Caco-2 (cell line): ENCODE measurements at places on chromosomes 7 and 10.

GRCh38 chr7:155467846-155468784 lies 10.2 kb downstream of the EN2 start:
- DNase-seq, result no peak

- DNase-seq, result peak; percentile 5
These were observed 161.6 kb upstream of the KMT2E start for GRCh38 chr7:104852386-104852785.

DNA sequence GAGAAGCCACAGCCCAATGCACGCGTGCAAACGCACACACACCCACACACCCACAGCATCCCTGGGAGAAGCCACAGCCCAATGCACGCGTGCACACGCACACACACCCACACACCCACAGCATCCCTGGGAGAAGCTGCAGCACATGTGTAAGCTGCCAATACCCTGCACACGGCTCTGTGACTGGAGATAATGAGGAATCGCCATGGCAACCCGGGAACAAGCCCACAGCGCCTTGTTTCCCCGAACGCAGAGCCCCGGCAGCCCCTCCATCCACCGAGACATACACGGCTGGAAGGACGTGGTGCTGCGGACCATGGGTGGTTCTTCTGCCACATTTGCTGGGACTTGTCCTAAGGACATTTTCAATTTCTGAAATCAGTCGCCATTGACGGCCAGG lies 221.3 kb downstream of the PTPRN2 start:
- no peak for DNase-seq

- no peak for DNase-seq
These were observed 61.2 kb upstream of the INPP5A start for GRCh38 chr10:132476146-132477065.

DNA sequence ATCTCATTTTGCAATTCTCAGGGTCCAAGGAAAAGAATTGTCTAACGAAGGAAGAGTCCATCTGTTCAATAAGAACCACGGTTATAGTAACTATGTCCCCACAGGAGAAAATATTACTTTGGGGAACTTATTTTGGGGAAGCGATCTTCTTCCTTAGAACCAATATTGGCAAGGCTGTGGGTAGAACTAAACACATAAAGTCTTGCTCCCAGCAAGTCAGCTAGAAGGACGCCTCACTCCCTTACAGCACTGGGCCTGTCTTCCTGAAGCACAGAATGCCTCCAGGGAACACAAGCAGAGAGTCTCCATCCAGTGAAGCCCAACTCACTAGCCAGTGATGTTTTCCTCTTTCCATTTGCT lies 30.2 kb downstream of the C10orf71 start:
- no peak for DNase-seq

DNA sequence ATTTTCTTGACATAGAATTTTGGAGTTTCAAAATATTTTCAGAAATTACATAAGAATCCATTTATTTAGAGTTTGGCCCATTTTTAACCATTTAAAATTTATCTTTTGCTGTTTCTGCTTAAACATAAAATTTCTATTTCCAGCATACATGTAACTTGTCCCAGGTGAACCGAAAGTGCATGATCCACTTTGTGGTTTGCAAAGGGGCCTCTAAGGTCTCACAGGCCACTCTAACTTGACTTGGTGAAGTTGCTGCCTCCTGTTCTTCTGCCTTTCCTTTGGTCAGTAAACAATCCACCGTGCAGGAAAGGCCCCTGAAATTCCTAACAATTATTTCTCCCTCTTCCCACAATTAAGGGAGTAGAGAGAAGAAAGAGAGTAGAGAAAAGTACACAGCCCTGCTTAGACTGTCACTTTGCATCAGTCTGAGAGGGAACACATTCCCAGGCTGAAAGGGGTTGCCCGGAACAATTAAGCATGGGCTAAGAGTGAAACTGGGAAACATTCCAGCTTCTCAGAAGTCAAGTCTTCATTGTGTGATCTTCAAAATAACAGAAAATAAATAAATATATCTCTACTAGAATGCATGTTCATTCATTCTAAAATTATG lies 79.5 kb upstream of the SEMA3A start:
- DNase-seq, result no peak

GRCh38 chr7:20083781-20084180 lies 133.4 kb downstream of the MACC1 start:
- DNase-seq, result peak; percentile 64

GRCh38 chr7:151089893-151090730 lies 3.8 kb downstream of the AGAP3 start:
- no peak for DNase-seq

DNA sequence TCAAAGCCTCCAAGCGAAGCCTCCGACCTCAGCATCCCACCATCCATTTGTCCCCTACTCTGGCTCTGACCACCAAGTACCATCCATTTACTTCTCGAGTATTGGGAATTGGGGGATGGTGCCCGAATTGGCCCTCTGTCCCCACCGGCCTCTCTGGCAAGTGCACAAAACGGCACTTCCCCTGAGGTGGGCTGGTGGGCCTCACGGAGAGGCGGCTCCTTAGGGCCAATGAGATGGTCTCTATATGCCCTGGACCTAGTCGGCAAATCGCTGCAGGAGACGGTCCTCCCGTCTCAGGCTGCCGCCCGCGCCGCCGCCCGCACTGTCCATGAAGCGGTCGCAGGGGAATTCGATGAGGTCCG lies 2.8 kb downstream of the TRIL start:
- DNase-seq, result no peak

- DNase-seq, result no peak
These were observed 54.5 kb downstream of the CXCL12 start for GRCh38 chr10:44330431-44330830.

DNA sequence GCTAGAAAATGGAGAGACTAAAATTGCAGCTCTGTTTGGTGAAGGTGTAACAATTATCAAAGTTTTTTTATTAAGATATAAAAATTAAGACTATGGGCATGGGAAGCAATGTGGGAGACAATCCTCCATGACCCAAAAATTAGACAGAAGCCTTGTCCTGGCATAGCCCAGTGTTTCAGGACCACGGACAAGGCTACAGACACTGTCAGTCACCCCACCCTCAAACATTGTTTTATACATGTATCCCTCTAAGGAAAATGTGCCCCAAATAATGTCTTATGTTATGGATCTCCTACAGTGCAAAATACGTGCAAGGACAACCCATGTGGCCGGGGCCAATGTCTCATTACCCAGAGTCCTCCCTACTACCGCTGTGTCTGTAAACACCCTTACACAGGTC lies 24.0 kb downstream of the HABP2 start:
- peak; percentile 55 for DNase-seq

DNA sequence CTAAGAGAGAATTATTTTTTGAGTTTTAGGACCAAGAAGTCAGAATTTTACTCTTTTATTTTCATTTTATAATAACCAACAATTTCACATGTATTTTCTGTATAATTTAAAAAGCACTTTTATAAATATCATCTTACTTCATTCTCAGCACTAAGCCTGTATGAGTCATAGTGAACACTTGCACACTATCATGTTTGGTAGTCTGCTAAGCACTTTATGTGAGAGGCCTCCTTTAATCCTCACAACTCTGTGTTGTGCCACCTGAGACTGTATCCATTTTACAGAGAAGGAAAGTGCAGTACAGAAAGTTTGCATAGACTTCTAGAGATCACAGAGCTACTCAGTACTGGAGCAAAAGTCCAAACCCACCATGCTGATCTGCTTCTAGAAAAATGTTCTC lies 939.6 kb downstream of the NRG3 start:
- DNase-seq, result no peak

DNA sequence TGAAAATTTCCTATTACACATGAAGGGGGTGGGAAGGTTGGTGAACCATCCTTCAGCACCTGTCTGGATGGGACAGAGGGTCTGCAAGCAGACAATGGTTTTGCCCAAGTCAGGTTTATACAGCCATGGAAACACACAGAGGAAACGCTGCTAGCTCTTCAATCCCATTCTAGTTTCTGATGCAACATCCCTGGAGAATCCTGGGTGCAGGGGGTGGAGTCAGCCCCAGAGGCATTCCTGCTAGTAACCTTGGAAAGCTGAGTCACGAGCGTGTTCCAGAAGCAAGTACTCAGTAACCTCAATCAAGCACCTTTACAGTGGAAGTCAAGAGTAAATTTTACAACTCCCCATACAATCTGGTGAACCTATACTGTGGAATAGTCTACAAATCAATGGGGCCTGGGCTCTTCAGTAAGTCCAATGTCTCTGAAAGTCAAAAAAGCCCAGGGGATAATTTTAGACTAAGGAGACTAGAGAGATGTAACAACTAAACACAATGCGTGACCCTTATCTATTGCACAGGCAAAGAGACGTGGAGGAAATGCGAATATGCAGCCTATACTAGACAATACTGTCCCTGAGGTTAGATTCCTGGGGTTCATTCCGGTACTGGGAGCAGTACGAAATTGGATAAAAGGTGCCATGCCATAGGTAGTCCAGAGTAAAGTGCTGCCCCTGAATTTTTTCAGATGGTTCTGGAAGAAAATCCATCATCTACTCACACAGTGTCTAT lies 95.4 kb downstream of the ZRANB1 start:
- DNase-seq, result peak; percentile 23
